ENCODE measurements at places on chromosomes 11 and 22. TPM values are rescaled to one million over a fixed set of nuclear protein-coding genes. Genes with fewer than 3 reads are reported as not detected.

MICALL1 gene
- total RNA-seq = 45.6 TPM

DNA sequence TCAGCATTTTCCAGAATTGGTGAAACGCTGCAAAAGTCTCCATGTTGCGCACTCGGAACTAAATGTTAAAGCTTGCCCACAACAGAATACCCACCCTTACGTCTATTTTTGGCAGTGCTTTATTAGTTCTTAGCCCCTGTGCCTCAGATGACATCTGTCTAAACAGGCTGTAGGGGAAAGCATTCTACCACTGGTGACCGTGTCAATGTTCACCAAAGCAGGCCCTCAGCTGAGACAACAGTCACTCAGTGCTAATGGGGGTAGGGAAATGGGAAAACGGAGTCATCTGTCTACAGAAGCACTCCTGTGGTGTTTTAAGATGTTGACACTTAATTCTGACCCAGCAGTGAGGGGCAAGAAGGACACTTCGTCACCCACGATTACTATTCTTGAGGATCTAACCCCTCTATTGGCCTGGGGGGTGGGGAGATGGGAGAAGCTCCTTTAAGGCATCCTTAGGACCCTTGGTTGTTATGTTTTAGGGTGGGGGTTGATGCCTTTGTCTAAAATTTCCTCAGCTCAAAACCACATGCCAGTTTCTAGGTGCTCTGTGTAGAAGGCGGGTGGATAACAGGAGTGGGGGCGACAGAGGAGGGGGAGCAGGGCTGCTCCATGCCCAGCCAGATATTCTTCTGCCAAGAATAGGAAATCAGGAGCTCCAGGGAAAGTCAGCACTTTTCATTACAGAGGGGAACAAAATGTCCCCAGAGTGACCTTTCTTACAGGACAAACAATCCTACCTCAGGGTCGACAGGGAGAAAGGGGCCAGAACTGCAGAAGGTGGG is 15.6 kb upstream of the MFRP start:
- DNase-seq = no peak

GRCh38 chr22:16559056-16559955 is 33.3 kb downstream of the CCT8L2 start:
- DNase-seq = no peak

DNA sequence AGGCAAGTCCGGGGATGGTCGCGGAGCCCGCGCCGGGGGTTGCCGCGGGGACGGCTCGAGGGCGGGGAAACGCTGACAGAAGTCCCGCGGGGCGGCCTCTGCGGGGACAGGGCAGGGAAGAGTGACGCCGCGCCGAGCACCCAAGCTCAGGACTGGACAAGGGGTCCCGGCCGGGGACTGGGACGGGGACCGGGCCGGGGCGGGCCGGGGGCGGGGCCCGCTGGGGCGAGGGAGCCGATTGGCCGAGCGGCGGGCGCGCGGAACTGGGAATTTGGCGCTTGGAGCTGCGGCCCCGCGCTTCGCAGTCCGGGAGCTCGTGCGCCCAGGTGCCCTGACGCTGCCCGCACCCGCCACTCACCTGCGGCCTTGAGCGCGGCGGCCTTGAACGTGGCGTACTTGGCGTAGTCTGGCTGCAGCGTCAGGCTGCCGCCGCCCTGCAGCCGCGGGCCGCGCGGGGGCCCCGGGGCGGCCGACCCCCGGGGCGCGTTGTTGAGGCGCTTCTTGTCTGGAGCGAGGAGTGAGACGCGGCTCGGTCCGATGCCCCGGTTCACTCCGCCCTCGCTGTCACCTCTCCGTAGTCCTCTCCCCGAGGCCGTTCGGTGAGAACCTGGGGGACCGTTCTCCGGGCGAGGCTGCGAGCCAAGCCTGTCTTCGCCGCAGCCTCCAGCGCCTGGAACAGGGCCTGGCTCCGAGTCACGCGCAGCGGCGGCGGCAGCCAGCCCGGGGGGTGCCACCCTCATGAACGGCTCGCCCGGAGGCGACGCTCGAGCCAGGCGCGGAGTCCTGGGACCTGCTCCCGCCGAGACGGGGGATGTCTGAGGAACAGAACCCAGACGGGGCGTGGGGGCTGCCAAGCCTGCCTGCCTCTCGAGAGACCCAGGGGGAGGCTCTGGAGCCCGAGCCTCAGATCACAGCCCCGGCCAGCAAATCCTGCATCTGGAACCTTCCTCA is 4.5 kb downstream of the SHISA8 start:
- no peak for DNase-seq

- DNase-seq = no peak
These were observed 337.0 kb downstream of the SHANK2 start for GRCh38 chr11:70915158-70915985.

DNA sequence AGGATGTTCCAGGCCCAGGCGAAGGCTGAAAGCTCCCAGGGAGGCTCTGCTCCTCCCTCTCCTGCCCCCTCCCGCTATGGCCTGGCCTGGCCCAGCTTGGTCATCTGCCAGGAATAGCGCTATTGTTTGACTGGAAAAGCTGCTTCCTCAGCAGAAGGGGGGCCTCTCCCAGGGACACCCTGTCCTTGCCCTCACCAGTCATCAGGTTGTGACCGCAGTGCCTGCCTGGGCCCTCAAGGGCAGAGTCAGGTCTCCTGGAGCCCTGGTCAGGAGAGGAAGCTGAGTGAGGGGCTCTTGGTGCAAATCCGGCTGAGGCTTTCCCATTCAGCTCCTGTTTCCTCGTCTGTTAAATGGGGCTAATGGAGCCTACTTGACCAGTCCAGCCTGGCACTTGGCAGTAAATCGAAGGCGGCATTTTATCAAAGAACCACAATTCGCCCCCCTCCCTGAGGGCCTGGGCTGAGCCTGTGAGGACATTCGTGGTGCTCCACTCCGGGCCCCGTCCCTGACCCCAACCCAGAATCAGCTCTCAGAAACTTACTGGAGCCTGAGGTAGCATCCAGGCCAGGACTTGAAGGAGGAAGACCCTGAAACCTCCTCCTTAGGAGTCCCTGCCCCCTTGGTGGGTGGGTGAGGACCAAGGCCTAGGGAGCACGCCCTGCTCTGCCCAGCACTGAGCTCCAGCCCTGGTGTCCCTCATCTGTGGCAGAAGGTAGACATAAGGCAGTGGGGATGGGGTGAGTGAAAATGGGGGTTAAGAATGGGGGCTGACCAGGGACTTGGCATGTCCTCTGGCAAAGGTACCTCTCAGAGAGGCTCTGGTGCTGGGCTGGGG is 2.0 kb upstream of the CASTOR1 start:
- peak; percentile 67 for DNase-seq

OR51E2 gene
- not detected for total RNA-seq

DBX1 gene
- total RNA-seq = not detected

NRGN gene
- total RNA-seq = 0.46 TPM

DEUP1 gene
- not detected for total RNA-seq

GRCh38 chr22:27391092-27391770 is 410.3 kb downstream of the MN1 start:
- DNase-seq = no peak

- DNase-seq = no peak
These were observed 91.3 kb upstream of the ANO1 start for GRCh38 chr11:69986830-69987229.

DNA sequence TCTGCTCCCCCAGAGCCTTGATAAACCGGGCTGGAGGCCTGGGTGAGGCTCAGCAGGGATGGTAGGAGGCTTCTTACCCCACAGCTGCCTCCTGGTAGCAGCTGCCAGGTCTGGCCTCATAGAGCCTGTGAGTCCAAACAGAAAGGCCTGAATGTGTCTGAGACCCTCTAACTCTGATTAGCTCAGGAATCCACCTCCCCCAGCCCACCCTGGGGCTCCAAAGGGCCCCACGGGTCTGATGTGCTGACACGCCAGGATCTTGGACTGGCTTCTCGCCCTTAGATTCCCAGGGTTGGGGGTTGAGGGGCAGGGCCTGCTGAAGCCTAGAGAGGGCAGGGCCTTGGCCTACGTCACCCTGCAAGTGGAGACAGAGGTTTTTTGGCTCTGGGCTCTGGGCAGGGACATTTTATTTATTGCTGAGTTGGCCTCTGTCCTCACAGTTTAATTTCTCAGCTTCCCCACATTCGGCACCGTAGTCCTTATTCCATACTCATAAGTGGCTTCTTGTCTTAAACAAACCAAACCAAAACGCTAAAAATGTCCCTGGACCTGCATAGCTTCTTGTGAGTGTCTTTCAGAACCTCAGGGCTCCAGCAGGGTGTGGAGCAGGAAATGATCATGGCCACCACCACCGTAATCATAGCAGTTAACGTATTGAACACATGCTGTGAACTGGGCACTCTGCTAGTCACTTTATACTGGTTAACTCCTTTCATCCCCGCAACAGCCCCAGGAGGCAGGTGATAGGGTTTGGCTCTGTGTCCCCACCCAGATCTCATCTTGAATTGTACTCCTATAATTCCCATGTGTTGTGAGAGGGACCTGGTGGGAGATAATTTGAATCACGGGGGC is 25.1 kb downstream of the KIAA1671 start:
- DNase-seq = peak; percentile 41

- peak; percentile 8 for DNase-seq
These were observed 41.7 kb upstream of the PLET1 start for GRCh38 chr11:112302226-112302868.

GRCh38 chr11:7892059-7892699 is 38.9 kb downstream of the OR10A6 start:
- peak; percentile 34 for DNase-seq

TSPAN32 gene
- 13.3 TPM for total RNA-seq

- DNase-seq = no peak
These were observed 3.2 kb upstream of the PLA2G3 start for GRCh38 chr22:31143537-31143936.

GRCh38 chr22:32850591-32851517 is 49.3 kb downstream of the TIMP3 start:
- no peak for DNase-seq

DNA sequence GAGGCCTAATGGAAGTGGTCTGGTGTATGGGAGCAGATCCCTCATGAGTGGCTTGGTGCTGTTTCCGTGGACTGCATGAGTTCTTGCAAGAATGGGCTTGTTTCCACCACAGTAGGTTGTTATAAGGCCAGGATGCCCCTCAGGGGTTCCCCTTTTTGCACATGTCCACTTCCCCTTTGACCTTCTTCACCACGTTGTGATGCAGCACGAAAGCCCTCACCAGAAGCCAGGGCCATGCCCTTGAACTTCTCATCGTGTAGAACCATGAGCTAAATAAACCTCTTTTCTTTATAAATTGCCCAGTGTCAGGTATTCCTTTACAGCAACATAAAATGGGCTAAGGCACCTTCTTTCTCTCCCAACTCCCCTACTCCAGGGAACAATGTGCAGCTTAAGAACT is 2.8 kb upstream of the NARS2 start:
- no peak for DNase-seq

DNA sequence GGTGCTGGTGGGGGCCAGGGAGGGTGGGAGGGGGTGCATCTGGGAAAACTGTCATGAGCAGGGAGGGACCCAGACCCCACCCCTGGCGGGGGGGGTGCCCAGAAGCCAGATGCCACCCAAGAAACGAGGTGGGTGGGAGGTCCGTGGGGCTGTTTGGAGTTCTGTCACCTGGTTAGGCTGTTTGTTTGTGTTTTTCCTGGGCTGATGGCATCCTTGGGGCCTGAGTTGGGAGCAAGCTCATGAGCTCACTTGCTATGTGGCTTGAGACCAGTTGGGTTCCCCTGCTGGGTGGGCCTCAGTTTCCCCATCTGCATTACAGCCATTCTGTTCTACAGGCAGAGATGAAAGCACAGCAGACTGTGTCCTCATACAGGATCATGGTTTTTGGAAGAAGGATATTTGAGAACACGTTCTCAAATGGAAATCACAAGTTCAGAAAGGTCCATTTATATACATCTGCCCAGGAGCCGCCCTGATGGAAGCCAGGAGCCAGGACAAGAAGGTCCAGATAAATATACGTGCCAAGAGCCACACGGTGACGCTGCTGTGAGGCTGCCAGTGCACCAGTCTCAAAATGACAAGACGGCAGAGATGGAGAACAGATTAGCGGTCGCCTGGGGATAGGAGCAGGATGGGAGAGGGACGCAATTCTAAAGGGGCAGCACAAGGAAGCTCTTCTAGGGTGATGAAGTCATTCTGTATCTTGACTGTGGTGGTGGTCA is 312.9 kb downstream of the MN1 start:
- no peak for DNase-seq

KRTAP5-7 gene
- not detected for total RNA-seq

DNA sequence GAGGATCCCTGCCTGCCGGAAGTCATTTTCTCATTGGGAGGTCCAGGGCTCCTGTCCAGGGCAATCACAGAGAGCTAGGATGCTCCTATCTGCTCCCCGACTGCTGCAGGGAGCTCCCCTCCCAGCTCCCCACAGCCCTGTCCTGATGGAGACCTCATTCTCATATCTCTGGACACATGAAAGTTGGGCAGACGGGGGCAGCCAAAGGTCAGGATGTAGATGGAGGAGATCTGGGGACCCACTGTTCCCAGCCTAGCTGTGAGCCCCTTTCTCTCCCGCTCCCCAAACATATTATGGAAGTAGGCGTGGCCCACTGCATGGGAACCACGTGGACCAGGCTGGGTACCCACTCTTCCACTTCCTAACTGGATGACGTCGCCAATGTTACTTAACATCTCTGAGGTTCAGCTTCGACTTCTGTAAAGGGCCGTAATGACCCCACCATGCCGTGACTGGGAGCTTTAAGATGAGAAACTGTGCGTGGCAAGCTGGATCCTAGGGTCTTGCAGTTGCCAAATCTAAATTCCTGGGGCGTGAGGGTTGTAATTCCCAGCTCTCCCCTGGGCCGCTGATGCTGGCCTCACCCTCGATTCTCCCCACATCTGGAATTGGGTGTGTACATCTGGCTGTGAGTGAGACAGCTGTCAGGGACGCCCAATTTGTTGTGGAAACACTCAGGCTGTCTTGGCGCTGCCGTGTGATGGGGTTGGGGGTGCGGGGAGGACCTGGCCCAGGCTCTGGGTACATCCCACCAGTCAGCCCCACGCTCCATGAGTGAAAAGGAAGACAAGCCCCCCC is 1.8 kb downstream of the CDC42EP2 start:
- peak; percentile 50 for DNase-seq

- DNase-seq = peak; percentile 26
These were observed 21.7 kb downstream of the TIMP3 start for GRCh38 chr22:32823024-32823730.

- no peak for DNase-seq
These were observed at the start of gene RAB38 for GRCh38 chr11:88174709-88175568. Gene RAB38, minus strand, starts transcription at chr11:88175443. Its CDS starts 59 bp downstream, at chr11:88175384.

DNA sequence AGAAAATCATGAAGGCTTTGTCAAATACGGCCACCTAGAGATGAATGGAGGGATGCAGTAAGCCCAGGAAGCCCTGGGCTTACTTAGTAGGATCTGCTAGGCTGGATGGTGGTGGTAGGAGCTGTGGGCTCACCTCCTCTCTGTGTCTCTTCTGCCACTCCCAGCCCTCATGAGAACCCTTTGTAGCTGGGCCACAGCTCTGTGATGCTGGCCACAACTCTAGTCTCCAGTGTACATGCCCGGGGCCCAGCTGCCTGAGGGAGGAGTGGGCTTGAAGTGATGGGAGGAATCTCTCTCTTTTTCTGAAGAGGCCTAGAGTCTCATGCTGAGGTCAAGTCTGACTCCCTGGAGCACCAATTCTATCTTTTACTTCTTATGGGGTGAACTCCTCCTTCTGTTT is 32.4 kb upstream of the SYT13 start:
- DNase-seq = no peak

GAS2 gene
- total RNA-seq = 0.22 TPM

PYGM gene
- total RNA-seq = not detected

DNA sequence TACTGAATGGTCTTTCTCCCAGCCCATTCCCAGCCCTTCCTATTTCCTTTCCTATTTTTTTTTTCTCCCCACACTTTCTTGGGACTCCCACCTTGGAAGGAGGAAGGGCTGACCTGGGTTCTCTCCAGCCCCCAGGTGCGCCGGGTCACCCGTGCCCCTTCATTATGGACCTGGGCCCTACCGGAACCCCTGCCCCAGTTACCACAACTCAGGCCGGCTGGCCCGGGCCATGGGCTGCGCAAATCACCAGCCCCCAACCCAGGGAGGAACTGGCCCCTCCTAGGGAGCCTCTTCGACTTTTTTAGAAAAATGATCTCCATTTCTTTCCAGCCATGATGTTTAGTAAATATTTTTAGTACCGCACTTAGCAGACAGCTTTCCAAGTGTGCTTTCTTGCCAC is 62.2 kb downstream of the MORC2 start:
- no peak for DNase-seq

Data from A172 (cell line).